ENCODE measurements at places on chromosomes 16 and 17.

DNA sequence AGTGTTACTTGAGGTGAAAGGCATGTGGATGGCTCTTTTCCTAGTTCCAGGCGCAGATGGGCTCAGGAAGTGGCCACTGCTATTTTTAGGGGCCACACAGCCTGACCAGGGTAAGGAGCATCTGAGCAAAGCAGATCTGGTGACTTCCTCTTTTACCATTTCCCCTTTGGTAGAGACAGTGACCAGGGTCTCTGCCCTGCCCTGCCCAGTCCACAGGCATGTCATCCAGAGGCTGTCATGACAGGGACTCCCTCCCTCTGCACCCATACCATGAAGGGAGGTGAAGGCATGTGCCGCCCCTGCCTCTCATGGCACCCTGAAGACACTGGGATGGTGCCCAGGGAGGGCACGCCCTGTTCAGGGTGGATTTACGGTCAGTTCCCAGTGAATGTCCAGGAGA, 2.2 kb downstream of the PLA2G15 start:
- no peak for DNase-seq

- no peak for DNase-seq
Measured at GRCh38 chr16:86354641-86355513, 155.4 kb upstream of the FOXF1 start.

- no peak for DNase-seq
Measured at GRCh38 chr17:64223931-64224629, 39.0 kb downstream of the TEX2 start.

DNA sequence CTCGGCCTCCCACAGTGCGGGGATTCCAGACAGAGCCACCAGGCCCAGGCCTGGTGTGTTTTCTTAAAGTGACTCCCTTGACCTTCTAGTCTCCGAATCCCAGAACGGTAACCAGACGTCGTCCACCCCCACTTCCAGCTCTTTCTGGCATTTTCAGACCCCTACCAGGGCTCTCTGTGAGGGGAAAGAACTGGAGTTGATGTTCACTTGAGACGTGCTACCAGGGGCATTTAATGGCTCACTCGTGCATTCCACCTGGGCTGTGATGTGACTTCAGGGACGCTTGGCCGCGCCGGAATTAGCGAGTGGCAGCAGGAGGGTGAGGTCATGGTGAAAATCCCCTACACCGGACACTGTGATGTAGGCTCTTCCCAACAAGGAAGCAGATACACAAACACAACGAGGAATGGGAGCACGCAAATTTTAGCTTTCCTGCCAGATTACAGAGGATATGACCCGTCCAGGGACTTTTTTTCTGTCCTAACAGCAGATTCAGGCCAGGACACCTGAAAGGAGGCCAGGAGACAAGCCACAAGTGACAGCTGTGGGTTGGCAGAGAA, 1.1 kb upstream of the GNA13 start:
- DNase-seq, result no peak

- DNase-seq, result no peak
Measured at GRCh38 chr17:80885947-80886582, 105.6 kb upstream of the CHMP6 start.

DNA sequence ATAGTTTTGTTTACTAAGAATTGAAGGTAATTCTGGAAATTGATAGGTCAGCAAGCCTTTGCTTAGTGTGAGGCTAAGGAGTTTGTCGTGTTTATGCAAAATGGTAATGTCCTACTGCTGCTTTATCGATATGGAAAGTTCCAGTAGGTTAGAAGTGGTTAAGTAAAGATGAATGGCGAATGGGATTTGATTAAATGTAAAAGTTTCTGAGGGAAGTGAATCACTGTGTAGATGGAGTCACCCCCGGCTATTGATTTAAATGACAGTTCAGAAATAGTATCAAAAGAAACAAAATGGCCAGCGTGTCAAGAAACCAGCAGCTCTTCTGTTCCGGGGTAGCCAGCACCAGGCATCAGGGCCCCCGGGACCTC, 131.4 kb downstream of the RPTOR start:
- DNase-seq, result no peak

GRCh38 chr17:27601069-27601974, 29.7 kb upstream of the LGALS9 start:
- peak; percentile 41 for DNase-seq

GRCh38 chr17:76383546-76384221, 725 bp upstream of the SPHK1 start:
- DNase-seq, result no peak

DNA sequence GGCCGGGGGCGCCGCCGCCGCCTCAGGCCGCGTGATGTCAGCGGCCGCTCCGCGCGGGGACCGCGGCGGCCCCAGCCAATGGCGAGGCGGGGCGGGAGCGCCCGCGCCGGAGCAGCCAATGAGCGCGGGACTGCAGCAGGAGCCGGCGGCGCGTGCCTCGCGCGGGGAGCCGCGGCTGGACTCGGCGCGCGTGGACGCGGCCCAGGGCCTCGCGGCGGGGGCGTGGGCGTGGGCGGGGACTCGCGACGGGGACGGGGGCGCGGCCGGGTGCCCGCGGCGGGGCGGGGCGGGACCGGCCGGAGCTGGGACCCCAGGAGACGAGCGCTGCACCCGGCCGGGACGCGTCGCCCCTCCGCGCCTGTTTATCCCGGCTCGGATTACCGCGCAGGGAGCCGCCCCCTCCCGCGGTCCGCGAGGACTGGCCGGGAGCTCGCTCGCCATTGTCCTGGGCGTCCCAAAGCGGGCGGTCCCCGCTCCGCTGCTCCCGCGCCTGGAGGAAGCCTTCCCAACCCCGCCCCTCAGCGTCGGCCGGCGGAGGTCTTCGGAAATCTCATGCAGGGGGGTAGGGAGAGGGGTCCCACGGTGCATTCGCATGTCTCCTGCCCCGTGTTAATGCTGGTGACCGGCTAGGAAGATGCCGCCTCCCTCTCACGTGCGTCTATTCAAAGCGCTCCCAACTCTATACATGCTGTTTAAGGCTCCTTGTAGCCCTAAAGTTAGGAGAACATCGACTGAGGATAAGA, at the start of gene RNF157:
Gene RNF157, minus strand, starts transcription at position 33 of the 743 bp plus-strand sequence. CDS start 253 bp downstream, outside the sequence.
- DNase-seq, result peak; percentile 26

DNA sequence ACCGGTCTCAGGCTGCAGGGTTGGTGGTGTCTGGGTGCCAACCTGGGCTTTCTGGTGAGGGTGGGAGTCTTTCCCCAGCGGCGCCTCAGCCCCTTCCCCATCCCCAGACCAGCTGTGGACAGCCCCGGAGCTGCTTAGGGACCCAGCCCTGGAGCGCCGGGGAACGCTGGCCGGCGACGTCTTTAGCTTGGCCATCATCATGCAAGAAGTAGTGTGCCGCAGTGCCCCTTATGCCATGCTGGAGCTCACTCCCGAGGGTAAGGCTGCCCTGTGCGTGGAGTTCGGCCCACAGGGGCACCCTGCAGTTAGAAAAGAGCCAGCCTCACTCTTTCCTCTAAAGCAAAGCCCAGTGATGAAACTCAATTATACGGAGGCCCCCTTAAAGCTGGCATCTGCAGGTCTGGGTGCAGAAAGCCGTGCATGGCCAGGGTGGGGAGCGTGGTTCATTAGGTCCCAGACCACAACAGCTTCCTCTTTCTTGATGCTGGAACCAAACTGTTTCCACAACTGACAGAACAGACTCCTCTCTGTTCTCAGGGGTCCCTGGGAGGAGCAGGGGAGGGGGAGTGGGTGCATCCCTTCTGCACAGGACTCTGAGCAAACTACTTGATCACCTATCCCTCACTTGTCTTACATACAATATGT, 10.7 kb downstream of the GUCY2D start:
- DNase-seq, result no peak

GRCh38 chr17:32191306-32191705, 49.0 kb downstream of the RHOT1 start:
- no peak for DNase-seq

DNA sequence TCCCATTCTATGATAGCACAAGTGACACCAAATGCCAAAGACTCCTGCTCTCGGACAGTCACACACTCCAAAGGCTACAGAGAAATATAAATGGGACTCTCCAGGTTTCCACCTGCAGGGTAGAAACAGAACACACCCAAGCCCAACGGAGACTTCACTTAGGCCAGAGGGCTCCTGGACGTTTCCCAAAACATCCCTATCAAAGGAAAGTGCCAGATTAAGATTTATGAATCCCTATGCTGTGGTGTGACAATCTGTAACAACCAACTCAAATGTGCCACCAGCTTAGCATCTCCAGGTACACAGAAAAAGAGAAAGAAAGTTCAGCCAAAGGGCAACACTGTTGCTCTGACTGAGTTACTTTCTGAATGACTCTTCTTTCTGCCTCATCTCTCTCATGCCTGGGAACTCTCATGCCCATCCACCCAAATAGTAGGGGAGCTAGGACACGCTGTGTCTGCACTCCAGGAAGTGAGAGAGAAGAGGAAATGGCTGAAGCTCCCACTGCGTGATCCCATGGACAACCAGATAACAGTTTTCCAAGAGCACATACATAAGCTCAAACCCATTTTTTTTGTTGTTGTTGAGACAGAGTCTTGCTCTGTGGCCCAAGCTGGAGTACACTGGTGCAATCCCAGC, 49.7 kb downstream of the SMG6 start:
- no peak for DNase-seq

GRCh38 chr16:28820016-28820415, 2.8 kb upstream of the ATXN2L start:
- DNase-seq, result no peak

DNA sequence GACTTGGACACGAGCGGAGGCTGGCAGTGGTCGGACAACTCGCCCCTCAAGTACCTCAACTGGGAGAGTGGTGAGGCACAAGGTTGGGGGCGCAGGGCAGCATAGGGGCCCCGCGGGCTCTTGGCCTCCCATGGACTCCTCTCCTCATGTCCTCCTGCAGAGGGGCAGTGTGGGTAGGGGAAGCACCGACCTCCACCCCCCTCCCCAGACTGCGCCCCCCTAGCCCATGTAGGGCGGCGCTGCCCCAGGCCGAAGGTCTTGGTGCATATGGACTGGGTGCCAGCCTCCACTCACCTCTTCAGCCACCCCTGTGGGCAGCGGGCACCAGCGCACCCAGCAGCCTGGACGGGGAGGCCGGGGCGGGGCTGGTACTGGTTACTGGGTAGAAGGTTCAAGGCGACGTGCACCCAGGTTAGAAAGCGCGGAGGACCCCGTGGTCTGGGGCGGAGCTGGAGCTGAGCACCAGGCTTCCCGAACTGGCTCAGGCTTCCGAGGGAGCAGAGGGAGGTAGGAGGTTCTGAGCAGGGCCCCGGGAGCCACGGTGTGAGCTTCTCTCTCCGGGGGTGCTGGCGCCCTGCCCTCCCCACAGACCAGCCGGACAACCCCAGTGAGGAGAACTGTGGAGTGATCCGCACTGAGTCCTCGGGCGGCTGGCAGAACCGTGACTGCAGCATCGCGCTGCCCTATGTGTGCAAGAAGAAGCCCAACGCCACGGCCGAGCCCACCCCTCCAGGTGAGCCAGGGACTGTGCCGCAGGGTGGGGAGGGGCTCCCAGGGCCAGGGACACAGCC, 39.5 kb downstream of the MRC2 start:
- DNase-seq, result no peak

DNA sequence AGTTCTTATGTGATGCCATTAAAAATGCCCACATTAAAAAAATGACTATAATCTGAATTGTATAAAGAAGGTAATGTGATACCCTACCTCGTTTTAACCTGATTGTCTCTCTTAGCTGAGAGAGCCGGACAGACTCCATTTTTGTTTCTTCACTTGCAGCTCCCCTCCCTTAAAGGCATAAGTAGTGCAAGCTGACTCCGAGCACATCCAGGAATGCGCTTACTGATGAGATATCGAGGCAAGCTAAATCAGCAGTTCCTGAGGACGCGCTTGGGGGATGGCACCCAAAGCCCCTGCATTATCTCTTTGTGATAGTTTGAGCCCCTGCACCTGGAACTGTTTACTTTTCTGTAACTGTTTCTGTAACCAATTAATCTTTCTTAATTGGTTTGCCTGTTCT, 6.3 kb downstream of the KRT24 start:
- DNase-seq, result peak; percentile 18

DNA sequence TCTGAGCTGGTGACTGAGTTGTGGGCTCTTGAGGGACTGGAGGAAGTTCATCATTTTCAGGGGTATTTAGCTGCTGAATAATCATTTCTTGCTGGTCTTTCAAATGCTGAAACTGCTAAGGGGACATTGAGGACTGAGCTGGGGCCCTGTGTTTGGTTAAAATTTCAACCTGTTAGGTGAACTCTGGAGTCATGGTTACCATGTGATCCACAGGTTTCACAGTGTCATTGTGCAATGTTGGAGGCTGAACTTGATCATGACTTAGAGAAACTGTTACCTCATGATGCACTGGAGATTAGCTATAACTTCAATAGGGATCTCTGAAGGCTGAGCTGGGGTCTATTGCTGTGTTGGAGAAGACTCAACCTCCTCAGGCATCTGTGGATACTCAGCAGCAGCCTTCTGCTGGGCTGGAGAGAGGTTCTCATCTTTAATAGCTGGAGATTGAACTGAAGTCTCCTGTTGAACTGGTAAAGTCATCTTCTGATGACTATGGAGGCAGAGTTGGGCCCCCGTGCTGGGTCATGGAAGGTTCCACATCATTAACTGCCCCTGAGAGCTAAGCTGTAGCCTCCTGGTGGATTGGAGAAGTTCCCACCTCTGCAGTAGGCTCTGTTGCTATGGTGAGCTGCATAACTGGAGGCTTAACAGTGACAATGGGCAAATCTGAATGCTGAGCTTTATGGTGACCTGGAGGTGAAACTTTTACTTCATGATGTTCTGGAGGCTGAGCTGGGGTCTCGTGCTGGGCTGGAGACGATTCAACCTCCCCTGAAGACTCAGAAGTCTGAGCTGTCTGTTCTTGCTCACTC, 15.2 kb downstream of the RDM1 start:
- no peak for DNase-seq

GRCh38 chr17:80101011-80101945, at the start of gene GAA:
Gene GAA, plus strand, starts transcription at chr17:80101581. Its CDS starts 3,006 bp downstream, at chr17:80104587.
- peak; percentile 79 for DNase-seq

GRCh38 chr17:15951368-15952047, 6.6 kb downstream of the ADORA2B start:
- no peak for DNase-seq

GRCh38 chr17:31320241-31320640, 1.2 kb downstream of the EVI2A start:
- DNase-seq, result no peak

All from NCI-H1105 (cell line).